ENCODE measurements at places on chromosomes 3 and 15. TPM values are rescaled to one million over a fixed set of nuclear protein-coding genes. Genes with fewer than 3 reads are reported as not detected.

The KCNMB2 gene
- total RNA-seq: 0.42 TPM

- no peak for DNase-seq
Measured at GRCh38 chr15:56045068-56045748, 51.8 kb upstream of the NEDD4 start.

DNA sequence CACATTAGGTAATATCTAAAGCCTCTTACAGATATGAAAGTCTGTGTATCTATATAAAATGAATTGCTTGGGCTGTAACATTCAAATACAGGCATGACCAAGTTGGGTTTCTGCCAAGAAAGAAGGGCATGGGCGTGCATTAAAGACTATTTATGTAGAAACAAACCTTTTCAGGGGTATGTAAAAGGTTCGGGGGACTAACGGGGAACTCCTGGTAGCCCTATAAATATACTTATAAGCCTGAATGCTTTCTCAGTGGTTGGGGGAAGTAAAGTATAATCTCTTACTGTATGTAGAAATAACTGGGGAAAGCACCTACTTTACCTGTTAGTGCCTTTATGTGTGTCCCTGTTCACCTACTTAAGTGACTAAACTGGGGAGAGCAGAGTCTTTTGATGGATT is 154.5 kb upstream of the TBL1XR1 start:
- no peak for DNase-seq

GRCh38 chr15:66655997-66656396 is 46.0 kb upstream of the SMAD6 start:
- no peak for DNase-seq

The GPR27 gene
- 4.0 TPM for total RNA-seq

The GOLGA6L26 gene
- not detected for total RNA-seq

DNA sequence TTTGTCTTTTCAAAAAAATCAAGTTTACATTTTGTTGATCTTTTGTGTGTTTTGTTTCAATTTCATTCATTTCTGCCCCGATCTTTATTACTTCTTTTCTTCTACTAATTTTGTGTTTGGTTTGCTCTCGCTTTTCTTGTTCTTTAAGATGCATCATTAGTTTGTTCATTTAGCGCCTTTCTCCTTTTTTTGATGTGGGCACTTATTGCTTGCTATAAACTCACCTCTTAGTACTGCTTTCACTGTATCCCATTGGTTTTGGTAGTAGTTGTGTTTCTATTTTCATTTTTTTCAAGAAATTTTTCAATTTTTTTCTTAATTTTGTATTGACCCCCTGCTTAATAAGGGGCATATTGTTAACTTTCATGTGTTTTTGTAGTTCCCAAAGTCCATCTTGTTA is 34.4 kb downstream of the PRKCI start:
- DNase-seq: no peak
